ENCODE measurements at places on chromosomes 6 and 20.

GRCh38 chr20:22701679-22702308, 117.4 kb upstream of the FOXA2 start:
- DNase-seq: no peak

DNA sequence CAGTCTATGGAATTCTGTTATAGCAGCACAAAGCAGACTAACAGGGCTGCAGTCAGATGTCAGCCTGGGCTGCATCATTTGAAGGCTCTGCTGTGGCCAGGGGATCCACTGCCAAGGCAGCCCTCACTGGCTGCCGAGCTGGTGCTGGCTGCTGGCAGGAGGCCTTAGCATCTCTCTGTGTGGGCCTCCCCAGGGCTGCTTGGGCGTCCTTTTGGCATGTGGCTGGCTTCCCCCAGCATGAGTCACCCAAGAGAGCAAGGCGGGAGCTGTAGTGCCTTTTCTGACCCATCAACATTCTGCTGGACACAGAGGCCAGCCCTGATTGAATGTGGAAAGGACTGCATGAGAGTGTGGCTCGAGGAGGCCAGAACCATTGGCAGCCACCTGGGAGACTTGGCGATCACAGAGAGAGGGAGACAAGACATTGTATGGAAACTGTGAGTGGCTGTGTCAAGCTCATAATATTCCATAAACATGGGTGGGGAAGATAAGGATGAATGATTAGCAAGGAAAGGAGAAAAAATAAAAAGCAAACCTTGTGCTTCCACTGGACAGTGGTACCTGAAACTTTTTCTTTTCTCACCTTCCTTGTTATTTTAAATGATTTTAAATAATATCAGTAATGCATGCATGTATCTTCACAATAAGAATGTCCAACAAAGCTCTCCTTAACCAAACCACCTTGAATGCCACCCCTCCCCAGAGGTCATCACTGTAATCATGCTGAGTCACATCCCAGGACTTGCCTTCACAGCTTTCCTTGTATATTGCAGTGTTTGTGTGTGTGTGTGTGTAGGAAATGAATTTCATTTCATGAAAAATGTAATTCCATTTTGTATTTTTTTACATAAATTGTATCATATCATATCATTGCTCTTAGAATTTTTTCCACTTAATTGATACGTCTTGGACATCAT, 55.0 kb upstream of the VSX1 start:
- no peak for DNase-seq

DNA sequence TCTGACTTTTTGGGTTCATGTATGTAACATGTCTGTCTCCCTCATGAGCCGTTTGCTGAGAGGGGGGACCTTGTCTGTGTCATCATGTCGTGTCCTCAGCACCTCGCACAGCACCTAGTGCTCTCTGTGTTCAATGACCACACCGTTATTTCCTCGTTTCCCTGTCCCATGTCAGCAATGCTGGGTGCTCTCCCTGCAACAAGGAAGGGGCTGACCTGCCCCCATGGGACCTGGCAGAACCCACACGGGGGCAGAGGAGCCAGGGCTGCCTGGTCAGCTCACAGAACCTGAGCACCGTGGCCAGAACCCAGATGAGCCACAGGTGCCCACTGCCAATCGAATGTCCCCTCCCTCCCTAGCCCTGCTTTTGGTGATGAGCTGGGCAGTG, 7.3 kb downstream of the ADA start:
- DNase-seq: no peak

DNA sequence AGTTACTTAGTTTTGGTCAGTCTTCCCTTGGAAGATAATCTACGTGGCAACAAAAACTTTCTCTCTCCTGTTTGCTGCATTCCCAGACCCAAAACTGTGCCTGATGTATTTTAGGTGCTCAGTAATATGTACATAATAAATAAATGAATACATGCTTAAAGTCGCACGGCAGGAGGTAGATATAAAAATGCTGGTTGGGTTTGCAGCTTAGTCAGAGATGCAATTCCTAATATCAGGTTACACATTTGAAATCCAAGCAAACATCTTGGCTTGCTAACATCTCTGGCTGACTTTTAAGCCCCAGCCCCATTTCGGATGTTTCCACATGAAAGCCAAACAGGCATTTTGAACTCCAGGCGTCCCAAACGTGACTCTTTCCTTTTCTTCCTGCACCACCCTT, 91.0 kb downstream of the KCNQ5 start:
- no peak for DNase-seq

DNA sequence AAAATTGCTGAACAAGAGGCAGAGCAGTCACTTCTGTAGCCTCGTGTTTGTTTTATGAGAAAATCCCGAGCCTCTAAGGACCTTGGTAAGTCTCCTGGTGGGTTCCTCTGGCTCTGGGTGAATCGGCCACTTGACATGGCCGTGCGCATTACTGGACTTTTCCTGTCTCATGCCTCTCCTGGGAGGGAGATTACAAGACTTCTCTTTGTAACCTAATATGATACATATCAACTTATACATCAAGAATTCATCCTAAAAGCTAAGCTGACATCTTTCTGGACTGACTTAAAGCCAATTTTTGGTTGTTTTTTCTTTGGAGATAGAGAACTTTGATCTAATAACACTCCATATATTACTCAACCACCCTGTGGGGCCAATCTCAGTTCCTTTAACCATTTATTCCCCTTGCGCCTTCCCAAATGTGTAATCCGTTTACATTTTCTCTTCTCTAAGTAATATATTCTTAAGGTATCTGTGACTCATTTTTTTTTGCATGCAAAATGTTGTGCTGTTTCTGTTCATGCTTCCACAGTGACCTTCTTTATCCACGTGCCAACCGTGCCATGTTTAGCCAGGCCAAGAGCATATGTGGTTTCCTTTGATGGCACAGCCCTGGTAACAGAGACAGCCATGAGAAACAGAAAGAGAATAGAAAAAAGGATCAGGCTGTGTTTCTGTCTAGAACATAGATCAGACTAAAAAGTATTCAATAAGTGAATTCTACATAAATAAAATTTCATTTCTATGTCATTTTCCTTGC, 47.5 kb upstream of the JAG1 start:
- no peak for DNase-seq

DNA sequence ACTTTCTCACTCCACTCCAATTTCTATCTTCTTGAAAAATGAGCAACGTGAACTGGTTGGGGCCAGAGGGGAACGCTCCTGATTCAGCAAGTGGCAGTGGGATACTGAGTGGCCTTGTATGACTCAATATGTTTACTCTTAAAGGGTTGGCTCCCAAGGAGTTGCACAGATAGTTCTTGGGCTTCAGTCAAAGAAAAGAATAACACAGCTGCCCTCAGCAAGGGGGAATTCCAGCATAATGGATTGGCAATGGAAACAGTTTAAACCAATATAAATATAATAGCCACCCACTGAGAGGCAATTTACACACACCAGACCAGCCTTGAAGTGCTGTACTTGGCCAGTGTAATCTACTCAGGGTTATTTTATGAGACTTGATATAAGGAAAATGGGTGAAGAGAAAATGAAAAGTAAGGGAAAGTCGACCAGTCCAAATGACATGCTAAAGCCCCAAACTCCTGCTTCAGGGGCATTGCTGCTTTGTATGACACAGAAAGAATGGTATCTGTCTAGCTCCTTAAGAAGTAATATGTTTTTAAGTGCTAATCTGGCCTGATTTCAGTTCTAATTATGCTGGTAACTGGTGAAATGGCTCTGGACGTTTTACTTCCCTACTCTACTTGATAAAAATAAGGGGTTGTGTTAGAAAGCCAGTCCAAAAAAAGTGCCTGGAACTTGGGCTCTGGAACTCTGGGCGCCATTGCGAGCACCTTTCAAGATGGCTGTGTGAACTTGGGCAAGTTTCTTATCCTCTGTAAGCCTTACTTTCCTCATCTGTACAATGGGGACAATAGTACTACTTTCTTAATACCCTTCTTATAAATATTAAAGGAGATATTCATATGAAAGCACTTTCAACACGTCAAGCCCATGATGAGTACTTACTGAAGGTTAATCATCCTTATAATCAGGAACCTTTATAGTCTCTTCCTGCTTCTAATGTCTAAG, 712.9 kb upstream of the MAP3K7 start:
- no peak for DNase-seq

DNA sequence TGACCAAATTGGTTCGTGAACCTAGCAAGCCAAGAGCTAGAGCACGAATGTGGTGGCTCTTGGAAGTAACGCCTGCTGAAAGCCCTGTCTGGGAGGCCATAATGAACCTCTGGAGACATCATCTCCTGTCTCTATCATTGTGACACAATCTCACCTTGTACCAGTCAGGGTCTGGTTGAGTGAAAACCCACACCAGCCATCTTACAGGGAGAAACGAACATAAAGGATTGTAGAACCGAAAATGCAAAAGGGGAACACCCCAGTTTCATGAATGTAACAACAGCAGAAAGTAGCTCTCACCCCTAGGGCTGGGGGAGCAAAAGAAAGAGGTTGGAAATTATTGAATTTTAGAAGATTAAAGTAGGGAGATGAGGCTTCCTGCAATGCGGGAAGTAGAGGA, 50.9 kb upstream of the TAB2 start:
- DNase-seq: no peak

All from left lung (tissue), 14 donors.